Keratinocyte (primary cell): ENCODE measurements at places on chromosomes 4 and X.

DNA sequence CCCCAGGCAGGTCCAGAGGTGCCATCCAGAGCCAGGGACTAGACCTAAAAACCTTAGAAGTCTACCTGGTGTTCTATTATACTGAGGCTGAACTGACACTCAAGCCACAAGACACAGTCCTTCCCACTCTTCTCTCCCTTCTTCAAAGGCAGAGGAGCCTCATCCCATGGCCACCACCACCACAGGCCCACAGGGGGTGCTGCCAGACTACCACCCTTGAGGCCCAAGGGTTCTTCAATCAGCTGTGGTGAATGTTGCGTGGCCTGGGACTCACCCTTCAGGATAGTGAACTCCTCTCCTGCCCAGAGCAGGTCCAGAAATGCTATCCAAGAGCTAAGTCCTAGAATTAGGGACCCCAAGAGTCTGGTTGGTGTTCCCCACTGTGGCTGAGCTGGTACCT, 17.5 kb upstream of the RFC1 start:
- DNase-seq = no peak

DNA sequence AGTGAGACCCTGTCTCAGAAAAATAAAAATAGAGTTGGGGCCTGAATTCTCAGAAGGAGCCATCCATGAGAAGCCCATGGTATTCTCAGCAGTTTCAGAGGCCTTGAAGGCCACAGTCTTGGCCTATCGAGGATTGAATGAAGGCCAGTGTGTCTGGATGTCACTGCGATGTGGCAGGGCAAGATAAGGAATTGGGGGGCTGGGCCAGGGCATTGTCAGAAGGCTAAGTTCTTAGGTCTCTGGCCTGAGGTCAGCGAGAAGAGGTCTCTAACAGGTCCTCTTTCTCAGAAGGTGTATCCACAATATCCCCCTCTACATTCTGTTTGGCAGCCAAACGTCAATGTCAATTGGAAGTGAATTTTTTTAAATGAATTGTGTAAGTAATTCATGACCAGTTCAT, 5.7 kb downstream of the ZNF275 start:
- no peak for DNase-seq

- DNase-seq = no peak
These were observed 179.2 kb upstream of the PCDH18 start for GRCh38 chr4:137711502-137711901.

GRCh38 chrX:144627947-144628346, 619.4 kb upstream of the SPANXN1 start:
- DNase-seq = no peak

DNA sequence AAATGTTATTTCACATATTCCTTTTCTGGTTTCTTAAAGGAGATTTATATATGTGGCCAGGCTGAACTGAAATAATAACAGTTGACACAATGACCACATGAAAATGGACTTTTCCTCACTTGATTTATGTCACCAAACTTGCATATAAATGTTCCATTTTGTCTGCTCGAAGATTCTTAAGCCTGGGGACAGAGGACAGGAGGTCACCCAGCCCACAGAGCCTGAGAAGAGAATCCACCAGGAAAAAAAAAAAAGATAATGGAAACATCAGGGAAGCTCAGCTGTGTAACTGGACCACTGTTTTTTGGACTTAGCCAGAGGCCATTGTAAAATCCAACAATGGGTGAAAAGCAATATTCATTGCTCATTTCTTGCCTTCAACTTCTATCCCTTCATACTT, 359.0 kb upstream of the FGF16 start:
- no peak for DNase-seq

DNA sequence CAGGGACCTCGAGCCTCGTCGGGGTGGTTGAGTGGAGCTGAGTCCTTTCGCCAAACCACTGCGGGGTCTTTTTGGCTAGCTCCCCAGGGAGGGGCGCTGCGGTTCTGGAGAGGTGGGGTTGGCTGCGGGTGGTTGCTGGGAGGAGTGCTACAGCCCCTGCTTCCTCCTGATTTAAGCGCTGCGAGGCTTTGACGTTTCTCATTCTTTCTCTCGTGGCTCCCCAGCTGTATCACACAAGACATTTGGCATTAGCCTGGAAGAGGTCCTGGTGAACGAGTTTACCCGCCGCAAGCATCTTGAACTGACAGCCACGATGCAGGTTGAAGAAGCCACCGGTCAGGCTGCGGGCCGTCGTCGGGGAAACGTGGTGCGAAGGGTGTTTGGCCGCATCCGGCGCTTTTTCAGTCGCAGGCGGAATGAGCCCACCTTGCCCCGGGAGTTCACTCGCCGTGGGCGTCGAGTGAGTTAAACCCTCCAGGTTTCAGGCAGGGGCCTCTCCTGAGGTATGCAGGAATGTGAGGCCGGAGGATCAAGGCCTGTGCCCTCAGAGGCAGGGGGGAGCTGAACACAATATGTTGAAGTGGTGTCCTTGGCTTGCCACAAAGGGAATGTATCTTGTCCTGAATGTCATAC, 25.5 kb downstream of the ARHGAP36 start:
- no peak for DNase-seq

DNA sequence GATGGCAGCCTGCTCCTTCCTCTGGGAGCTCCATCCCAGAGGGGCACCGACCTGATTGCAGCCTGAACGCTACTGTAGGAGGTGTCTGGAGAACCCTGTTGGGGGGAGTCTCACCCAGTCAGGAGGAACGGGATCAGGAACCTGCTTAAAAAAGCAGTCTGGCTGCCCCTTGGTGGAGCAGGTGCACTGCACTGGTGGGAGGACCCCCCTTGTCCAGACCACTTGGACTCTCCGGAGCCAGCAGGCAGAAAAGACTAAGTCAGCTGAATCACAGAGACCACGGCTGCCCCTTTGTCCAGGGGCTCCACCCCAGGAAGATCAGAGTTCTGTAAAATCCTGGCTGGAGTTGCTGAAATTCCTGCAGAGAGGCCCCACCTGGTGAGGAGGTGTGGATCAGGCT, 67.3 kb upstream of the MAGEB18 start:
- DNase-seq = no peak

DNA sequence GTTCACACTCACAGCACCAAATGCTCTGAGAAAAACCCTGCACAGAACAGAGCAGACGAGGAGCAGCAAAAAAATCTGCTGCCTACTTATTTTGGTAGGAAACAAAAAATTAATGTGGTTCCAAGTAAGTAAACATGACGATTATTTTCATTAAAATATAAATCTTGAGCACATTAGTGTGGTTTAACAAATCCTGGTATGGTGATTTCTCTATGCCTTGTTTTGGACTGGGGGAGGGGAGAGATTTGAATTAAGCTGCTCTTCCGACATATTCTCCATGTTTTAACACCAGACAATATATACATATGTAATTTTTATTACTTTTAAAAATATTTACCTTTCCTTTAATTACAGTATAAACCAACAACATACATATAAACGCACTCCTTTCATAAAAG, 1.8 kb downstream of the CAMK2D start:
- DNase-seq = no peak

GRCh38 chr4:36244257-36245082, at the start of gene ARAP2:
Gene ARAP2 (minus strand): TSS chr4:36244514. CDS start chr4:36229486, 15,028 bp downstream.
- DNase-seq = no peak

DNA sequence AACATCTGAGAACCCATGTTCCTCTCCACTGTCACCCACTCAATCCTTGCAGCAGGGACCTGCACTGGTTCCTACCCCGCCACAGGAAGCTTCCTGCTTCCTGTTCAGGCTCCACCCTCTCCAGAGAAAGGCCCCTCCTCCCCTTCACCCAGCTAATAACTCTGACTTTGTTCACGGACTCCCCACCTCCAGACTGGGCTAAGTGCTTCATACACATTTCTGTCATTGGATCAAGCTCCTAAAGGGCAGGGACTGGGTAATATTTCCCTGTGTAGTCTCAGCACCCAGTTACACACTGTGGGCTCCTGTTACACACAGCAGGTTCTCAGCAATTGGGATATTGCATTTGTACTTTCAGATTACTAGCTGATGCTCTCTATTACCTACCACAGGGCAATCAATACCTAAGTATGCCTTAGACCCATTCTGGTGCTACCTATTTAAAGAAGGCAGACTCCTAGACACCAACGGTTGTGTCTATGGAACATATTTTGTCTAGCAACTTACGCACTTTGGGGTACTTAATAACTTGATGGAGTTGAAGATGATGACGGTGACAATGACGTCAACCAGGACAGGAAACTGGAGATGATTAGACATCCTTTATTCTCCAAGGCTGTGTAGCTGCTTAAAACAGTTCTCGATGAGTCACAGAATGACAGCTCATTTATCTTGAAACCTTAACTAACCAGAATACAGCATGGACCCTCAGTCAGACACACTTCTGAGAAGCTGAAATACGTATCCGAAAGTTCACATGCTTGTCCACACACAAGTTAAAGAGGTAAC, 58.1 kb downstream of the MAML3 start:
- peak; percentile 23 for DNase-seq

GRCh38 chr4:40038977-40039376, 17.7 kb upstream of the N4BP2 start:
- DNase-seq = peak; percentile 83

GRCh38 chrX:128425546-128425945, 373.3 kb upstream of the ACTRT1 start:
- no peak for DNase-seq

DNA sequence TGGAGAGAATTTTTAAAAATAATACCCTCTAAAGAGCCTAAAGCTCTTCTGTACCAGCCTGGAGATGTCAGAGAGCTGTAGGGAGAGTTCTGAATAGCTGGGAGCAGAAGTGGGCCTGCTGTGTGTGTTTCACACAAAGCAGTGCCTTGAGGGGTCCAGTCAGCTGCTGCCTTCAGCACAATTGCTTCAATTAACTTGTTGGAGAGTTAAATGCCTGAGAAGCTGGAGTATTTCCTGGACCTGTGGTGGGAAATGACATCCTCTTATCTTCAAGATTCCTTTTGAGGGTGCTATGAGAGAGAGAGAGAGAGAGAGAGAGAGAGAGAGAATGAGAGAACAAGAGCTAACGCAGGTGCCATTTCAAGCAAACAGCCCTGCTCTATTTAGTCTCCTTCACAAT, 96.2 kb upstream of the IL1RAPL2 start:
- DNase-seq = no peak

GRCh38 chr4:159117968-159118367, 15.1 kb downstream of the RAPGEF2 start:
- DNase-seq = no peak

DNA sequence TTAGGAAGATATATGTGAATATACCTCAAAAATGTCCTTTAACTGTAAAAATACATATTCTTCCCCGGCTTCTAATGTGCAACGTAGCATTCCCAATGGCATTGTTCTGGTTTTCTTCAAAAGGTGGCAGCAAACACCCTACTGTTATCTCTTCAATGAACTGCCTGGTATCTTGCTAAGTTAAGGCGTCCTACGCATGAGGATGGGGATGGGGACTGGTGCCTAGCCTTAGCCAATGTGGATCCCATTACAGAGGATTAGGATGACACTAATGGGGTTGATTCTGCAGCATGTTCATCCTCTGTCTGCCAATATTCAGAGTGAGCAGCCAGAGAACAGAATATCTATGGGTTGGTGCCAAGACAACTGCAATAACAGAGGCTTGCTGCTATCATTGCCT, 334.9 kb upstream of the ADGRL3 start:
- no peak for DNase-seq

GRCh38 chrX:13689741-13690211, 848 bp downstream of the RAB9A start:
- no peak for DNase-seq

GRCh38 chr4:121950212-121950679, 1.6 kb downstream of the TRPC3 start:
- no peak for DNase-seq

DNA sequence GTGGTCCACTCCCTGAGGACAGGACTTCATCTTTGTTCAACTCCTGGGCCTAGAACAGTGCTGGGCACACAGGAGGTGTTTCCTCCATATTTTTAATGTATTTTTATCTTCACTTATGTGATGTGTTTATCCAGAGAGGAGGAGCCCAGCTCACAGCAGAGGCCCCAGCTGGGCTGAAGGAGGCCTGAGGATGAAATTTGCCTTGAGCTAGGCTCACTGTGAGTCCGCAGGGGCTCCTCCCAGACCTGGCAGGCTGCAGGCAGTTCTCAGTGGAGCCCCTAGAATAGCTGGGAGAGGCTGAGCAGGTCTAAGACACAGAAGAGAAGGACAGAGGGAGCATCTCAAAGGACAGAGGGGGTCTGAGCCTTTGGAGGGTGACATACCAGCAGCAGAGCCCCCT, 26.8 kb downstream of the C4orf50 start:
- no peak for DNase-seq

DNA sequence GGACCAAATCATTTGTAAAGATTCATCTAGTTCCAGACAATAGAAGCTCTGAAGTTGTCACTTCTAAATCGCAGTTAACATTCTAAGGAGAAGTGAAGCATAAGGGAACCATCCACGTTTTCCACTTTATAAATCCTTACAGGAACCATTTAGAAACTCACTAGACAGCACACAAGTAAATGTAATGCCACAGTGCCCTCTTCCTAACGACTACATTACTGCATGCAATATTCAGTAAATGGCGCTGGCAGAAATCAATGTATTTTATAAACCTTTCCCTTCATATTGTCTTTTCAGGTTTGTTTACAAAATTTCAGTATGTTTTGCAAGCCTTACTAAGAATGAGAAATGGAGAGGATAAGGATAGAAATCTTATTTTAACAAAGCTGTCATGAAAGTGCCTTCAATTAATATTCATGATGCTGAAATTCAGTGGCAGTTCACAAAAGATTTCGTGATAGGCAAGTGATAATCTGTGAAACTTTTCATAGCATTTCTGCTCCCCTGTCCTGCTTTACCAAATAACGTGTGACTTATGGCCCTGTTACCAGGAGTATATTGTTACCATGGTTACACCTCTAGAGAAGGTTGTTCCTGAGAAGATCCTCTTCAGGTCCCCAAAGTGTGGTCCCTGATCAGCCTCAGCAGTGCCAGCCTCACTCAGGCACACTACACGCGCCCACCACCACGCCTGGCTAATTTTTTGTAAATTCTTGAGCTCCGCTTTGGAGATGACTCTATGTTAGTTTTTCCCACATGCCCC, 54.2 kb downstream of the TMA16 start:
- DNase-seq = no peak

- DNase-seq = peak; percentile 30
These were observed 569 bp downstream of the ARFIP1 start for GRCh38 chr4:152780267-152780778.

DNA sequence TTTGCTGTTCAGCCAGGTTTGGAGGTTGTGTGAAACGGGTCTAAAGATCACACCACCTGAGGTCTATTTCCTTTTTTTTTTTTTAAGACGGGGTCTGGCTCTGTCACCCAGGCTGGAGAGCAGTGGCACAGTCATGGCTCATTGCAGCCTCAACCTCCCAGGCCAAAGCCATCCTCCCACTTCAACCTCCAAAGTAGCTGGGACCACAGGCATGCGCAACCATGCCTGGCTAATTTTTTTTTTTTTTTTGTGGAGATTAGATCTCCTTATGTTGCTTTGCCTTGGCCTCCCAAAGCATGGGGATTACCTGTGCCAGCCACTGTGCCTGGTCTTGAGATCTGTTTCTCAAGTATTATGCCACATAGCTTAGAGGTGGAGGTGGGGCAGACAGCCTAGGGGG, 49.2 kb upstream of the ELOVL6 start:
- no peak for DNase-seq

- DNase-seq = no peak
These were observed 109.9 kb upstream of the DUSP21 start for GRCh38 chrX:44733931-44734330.

- no peak for DNase-seq
These were observed 1.3 kb downstream of the WDR1 start for GRCh38 chr4:10115271-10115796.

GRCh38 chrX:47831788-47832187, 4.9 kb upstream of the ZNF81 start:
- no peak for DNase-seq

- DNase-seq = no peak
These were observed 16.9 kb downstream of the CD99 start for GRCh38 chrX:2708021-2708420.

GRCh38 chr4:181650033-181650825, 593.0 kb upstream of the TENM3 start:
- no peak for DNase-seq
